ENCODE measurements at places on chromosomes 6 and 20.

- no peak for DNase-seq
Observed at GRCh38 chr20:5592823-5593739, 157.1 kb upstream of the SHLD1 start.

GRCh38 chr6:117561128-117561527 lies 41.2 kb downstream of the GOPC start:
- no peak for DNase-seq

DNA sequence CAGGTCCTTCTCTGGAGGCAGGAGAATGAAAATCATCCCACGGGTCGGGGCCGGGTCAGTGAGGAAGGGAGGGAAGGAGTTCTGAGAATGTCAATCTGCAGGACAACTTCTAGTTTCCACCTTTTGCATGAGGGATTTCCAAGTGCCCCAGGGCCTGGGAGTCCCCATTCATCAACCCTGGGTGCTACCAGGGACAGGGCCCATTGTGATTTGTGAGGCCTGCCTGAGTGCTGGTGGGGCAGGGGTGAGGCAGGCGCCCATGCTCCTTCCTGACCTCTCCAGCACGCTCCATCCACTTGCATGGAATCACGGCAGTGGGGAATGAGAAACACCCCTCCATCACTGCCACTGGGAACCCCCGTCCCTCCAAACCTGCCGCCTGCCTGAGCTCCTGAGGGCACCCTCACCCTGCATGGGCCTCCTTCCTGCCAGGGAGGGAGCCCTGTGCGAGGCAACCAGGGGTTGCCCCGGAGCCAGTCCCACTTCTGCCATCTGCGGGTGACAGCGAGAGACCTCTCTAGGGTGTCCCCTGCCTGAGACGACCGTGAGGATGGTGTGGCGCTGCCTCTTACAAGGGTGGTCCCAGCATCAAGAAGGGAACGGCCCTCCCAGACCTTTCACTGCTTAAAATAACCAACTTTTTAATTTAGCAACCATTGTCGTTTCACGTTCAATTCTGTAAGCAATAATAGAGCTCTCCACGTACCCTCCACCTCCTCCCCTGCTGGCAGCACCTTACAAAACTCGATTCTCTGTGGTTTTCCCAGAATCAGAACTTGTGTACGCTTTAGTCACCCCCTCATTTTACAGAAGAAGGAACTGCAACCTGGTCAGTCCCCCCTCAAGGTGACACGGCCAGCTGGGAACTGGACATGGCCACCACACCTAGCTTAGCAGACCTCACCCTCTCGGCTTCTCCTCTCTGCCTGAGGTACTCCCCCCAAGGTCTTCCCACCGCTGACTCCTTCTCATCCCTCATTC lies 28.6 kb downstream of the PMEPA1 start:
- no peak for DNase-seq

DNA sequence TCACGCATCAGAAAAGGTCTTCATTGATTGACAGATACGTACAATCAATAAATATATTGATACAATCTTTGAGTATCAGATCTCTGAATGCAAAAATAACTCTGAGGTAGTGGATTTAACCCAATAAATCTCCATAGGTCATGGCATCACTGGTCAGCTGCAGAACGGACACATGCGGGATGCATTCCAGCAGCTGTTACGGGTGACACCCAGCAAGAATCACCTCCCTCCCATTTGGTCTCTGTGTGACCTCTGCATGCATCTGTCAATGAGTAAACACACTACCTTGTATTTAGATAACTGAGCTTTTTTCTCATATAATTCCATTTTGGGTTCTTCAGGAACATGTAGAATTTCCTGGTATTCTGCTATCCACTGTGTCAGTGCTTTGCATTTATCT lies 285.4 kb downstream of the SYNE1 start:
- no peak for DNase-seq

- DNase-seq, result no peak
Observed at GRCh38 chr6:71126506-71126905, 162.1 kb upstream of the OGFRL1 start.

DNA sequence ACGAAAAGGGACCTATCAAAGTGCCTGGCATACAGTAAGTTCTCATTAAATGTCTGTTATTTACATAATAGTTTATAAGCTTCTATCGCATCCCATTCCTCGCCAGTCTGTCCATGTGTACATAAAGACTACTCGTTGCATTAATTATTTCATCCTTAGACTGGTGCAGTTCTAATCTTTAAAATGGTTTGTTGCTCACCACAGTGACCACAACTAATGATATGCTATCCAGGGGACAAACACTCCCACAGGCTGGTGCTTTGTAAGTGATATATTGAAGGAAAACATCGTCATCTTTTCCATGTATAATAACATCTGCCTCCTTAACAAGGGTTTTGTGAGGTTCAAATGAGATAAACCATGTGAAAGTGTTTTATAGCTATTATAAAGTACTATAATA lies 39.0 kb upstream of the HBS1L start:
- no peak for DNase-seq

- peak; percentile 70 for DNase-seq
Observed at GRCh38 chr20:46438156-46438750, 31.8 kb upstream of the ELMO2 start.

- no peak for DNase-seq
Observed at GRCh38 chr6:69957985-69958559, 91.7 kb downstream of the COL19A1 start.

DNA sequence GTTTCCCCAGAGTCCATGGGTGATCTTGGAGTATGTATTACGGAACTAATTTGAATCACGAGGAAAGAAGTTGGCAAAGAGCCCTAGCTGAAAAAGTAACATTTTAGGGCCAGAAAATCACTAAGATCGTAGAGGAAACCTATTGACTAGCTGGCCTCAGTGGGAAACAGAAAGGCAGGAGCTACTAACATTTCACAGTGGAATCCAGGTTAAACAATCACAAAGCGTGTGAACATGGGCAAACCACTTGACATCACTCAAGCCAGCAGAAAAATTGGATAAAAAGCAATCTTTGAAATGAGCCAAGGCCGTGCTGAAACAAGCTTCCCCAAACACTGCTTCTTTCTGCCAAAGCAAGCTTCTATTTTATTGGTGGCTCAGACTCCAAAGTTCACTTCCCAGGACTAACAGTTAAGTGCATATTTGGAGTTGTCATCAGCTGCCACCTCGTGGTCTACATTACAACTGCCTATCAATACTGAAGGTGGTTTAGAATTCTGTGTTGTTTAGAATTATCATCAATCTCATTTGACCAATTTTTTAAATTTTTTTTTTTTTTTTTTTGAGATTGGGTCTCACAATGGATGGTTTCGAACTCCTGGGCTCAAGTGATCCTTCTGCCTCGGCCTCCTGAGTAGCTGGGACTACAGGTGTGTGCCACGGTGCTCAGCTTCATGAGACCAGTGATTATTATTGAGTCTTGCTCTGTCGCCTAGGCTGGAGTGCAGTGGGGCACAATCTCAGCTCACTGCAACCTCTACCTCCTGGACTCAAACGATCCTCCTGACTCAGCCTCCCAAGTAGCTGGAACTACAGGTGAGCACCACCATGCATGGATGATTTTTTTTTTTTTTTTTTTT lies 10.6 kb downstream of the RPS10 start:
- DNase-seq, result peak; percentile 90

DNA sequence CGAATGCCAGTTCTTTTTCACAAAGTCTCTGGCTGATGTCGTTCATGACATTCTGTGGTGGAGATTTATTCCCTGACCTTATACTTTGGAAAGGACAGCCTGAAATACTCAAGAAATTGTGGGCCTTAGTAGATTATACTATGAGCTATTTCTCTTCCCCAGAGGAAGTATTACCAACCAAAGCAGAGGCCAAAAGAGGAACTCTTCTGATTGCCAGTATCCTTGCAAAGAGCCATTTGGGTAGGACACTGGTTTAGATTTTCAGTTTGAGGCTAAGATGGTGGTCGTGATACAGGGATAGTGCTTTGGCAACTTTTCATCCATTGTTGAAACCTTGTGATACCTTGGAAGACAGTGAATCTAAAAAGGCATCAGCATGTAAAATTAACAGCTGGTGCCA lies 327.3 kb downstream of the HACE1 start:
- peak; percentile 58 for DNase-seq

DNA sequence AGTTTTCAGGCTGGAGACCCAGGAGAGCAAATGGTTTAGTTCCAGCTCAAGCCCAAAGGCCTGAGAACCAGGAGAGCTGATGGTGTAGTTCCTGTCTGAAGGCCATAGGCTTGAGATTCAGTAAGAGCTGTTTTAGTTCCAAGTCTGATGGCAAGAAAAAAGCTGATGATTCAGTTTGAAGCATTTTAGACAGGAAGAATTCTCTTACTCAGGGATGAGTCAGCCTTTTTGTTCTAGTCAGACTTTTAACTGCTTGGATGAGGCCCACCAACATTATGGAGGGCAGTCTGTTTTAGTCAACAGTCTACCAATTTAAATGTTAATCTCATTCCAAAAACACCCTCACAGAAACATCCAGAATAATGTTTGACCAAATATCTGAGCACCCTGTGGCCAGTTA lies 2.5 kb downstream of the ZSCAN26 start:
- DNase-seq, result peak; percentile 63

DNA sequence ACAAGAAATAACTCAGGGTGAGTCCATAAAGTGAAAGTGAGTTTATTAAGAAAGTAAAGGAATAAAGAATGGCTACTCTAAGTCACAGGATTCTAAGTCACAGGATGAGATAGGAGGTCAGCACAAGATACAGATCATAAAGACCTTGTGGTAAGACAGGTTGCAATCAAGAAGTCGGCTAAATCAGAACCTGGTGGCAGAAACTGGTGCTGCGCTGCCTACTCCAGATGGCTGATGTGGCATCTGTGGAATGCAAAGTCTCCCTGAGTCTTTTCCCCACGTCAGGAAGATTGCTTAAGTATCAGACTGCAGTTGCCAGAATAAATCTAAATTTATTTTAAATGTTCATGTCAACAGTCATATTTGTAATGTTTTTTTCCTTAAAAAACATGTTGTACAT lies 10.7 kb upstream of the KCNK15 start:
- no peak for DNase-seq

- no peak for DNase-seq
Observed at GRCh38 chr6:140661691-140662090, 1287.2 kb upstream of the CITED2 start.

GRCh38 chr6:163366288-163366687 lies 48.2 kb upstream of the QKI start:
- DNase-seq, result no peak

DNA sequence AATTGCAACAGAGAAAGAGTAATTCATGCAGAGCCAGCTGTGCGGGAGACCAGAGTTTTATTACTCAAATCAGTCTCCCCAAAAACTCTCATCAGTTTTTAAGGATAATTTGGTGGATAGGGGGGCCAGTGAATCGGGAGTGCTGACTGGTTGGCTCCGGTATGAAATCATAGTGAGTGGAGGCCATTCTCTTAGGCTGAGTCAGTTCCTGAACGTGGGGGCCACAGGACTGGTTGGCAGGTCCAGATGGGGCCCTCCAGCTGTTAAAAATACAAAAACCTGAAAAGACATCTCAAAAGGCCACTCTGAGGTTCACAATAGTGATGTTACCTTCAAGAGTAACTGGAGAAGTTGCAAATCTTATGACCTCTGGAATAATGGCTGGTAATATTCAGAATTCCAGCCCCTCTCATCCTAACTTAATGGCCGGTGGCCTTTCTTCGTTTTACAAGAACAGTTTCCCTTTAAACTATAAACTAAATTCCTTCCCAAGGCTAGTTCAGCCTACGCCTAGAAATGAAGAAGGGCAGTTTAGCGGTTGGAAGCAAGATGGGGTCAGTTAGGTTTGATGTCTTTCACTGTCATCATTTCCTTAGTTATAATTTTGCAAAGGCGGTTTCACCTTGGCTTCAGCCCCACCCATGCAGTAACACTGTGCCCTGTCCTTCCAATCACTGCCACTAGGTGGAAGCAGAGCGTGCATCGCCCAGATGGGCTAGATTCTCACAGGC lies 6.8 kb upstream of the MICA start:
- DNase-seq, result peak; percentile 81

Data from AML-193 (cell line).